ENCODE measurements at places on chromosomes 6 and 20.

- DNase-seq, result no peak
Measured at GRCh38 chr6:52552278-52552643, 24.6 kb downstream of the TRAM2 start.

DNA sequence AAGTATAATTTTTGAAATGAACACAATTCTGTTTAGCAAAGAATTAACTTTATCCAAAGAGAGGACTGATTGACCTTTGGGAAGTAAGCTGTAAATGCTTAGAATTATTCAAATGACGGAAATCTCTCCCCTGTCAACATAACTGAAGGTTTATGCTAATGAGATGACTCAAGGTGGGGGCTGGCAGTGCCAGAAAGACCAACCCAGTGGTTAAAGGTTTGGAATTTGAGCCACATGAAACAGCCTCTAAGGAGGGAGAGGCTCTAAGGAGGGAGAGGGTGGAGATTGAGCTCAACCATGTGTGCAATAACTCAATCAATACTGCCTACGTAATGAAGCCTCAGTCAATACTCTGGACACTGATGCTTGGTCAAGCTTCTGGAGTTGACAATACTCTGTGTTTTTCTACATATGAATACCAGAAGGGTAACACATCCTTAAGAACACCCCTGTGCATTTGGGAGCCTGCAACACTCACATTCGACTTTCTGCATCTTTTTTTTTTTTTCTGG is 123.4 kb upstream of the TENT5A start:
- DNase-seq, result no peak

DNA sequence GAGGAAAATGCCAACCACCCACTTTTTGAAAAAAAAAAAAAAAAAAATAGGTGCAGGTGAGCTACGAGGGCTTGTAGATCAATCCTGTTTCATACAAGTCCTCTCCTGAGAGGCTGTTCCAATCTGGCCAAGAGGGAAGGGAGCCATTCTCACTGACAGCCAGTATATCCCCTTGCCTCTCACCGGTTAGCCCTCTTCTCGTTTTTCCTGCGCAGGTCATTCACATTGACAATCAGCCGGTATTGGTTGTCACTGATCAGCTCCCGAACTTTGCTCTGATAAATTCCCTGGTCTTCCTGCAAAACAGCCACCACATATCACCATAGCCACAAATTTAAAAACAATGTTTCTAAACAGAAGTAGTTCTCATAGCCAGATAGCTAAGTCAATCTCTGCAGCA is 1.4 kb downstream of the MCM3 start:
- DNase-seq, result no peak

GRCh38 chr20:43293068-43293786 is 103.5 kb upstream of the PTPRT start:
- DNase-seq, result no peak

DNA sequence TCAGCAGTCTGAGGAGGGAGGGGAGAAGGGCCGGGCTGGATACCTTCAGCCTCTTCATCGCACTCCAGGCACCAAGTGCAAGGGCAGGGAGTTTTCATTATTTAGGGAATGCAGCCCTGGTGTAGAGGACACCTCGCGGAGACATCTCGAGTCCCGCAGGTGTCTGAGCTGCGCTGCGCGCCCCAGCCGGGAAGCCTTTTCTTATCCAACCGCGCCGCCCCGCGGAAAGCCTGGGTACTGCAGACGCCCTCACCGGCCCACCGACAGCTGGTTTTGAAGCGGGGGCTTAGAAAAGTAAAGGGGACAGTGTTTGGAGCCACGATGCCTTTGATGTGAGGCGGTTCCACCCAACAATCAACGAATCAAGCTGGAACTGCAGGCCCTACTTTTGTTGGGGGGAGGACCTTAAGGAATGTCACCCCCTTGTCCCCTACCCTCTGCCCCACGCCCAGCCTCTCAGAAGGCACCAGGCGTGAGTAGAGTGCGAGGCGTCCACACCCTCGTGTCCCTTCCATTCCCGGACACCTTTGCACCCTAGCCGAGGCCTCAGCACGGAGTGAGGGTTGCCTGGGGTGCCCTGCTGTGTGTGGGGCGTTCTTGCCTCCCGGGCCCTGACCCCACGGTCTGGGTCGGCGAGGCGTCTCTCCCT is 8.6 kb downstream of the NKX2-2 start:
- DNase-seq, result peak; percentile 77

DNA sequence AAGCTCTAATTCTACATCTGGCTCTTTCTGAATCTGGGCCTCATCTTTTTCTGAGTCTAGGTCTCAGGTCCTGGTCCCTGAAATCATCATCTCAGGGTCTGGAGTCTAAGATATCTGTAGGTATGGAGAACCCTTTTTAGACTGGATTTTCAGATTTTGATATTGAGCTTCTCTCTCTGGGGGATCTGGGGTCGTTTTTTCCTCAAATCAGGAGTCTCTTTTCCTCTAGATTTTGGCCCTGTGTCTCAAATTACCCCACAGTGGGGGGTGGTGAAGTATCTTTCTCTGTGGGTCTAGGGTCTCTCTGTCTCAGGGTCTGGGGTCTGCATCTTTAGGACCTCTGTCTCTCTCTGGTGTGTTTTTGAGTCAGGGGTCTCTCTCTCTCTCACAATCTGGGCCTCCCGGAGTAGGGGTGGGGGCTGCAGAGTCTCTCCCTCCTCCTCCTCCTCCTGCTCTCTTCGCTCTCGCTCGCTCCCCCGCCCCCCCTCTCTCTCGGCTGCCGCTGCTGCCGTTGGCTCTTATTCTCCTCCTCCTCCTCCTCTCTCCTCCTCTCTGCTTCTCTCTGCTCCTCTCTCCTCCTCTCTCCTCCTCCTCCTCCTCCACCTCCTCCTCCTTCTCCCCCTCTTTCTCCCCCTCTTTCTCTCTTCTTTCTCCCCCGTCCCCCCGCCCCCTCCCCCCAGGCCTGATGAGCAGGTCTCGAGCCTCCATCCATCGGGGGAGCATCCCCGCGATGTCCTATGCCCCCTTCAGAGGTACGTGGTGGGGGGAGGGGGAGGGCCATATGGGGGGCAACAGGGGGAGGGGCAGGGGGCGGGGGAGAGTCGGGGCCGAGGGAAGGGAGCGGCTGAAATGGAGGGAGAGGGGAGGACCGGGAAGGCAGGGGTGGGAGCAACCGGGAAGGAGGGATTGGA is at the start of gene SYNGAP1:
TSS of gene SYNGAP1 (plus strand) at position 486 of the 911 bp plus-strand sequence. CDS start at position 686, 200 bp downstream.
- DNase-seq, result no peak

DNA sequence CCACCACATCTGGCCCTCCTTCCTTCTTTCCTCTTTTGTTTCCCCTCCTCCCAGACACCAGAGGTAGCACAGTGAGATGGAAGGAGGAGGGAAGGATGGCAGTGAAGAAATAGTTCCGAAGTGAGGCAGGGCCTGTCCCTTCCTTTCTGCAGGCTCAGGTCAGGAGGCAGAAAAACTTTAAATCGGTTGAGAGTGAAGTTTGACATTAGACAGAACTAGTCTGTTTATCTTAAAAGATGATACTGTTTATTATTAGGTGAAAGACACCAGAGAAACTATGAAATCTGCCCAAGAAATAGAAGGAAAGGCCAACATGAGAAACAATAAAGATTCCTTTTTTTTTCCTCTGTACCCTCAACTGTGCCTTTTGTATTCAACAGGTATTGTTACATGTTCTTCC is 670.3 kb downstream of the UTRN start:
- no peak for DNase-seq
